ENCODE measurements at places on chromosomes 3 and 15.

DNA sequence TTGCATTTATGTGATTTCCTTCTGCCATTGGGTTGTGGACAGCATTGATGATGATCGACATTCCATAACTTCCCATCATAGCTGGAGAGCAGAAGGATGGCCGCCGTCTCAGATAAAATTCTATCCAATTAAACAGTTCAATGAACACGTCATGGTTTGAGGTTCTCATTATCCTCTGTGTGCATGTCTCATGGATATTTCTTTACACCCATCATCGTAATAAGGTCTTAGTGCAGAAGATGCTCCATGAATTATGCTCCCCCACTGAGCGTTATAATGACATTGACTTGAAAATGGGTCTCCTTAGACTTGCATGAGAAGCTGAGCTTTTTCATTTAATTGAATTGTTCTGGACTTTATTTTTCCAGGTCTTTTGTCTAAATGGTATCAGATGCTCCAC lies 92.1 kb downstream of the TRIM42 start:
- no peak for DNase-seq

DNA sequence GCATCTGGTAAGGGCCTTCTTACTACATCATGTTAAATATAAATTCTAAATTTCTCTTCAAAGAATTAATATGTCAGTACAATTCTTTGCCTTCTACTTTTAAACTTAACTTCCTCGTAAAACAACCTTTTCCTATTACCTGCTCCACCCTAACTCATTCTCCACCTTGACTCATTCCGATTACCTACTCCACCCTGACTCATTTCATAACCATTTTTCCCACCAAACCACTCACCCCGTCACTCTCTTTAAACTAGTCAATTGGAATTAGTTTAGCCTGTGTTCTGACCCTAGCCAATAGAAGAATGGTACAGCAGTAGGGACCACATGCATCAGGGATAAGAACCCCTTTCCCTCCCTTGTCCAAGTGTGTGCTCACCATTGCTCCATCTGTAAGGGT lies 65.6 kb downstream of the PLSCR2 start:
- no peak for DNase-seq

- DNase-seq, result no peak
Measured at GRCh38 chr3:50224639-50225038, 11.4 kb upstream of the GNAI2 start.

DNA sequence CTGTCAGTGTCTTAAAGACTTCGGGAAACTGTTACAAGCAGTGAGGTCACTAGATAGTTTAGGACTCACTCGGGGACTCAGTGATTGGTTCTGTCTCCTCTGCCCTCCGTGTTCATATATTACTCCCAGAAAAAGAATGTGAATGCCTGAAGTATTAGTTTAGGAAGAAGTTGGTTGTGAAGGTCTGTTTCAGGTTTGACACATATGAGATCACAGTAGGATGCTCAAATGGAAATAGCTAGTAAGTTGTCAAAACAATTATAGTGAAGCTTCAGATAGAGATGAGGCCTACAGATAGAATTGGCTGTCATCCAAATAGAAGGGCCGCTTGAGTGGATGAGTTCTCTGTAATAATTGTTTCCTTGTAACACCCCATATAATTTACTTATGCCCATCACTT lies 172.6 kb downstream of the PLCL2 start:
- DNase-seq, result no peak

DNA sequence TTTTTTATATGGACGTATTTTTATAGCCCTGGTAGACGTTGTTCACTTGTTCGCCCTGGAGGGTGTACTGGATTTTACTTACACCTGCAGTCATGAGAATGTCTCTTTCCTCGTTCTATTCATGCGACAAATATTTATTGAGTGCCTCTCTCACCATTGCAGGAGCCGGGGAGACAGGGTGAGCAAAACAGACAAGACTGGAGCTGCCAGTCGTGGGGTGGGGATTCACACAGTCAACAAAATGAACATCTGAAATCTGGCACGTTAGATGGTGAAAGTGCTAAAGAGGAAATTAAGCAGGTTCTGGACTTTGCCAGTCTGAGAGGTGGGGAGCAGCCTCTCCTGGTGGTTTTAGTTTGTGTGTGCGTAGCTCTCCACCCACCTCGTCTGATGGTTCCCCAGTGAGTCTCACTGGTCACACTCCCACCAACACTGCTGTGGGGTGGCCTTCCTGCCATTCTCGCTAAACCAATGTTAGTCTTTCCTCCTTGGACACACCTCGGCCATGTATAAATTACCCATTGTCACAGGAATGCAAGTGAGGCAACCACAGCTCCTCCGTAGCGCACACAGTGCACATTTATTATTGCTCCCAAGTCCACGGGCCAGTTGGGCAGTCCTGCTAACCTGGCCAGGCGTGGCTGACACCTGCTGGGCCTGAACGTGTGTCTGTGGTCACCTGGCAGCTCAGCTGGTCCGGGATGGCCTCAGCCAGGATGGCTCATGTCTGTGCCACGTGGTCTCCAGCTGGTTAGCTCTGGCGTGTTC lies 31.5 kb downstream of the FBLN2 start:
- no peak for DNase-seq

DNA sequence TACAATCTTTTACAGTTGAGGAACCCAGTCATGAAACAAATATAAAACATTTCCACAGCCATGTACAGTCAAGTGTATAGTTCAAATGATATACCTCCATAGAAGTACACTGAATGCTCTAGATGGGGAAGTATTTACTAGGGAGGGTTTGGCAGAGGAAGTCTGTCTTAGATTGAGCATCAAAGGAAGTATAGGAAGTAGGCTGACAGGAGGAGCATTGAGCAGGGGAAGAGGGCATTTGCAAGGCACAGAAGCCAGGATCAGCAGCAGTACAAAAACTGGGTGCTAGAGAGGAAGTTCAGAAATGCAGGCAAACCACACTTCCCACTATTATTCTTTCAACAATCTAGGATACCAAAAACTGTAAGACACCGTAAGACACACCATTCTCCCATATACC lies 122.6 kb downstream of the ANO10 start:
- peak; percentile 99 for DNase-seq

DNA sequence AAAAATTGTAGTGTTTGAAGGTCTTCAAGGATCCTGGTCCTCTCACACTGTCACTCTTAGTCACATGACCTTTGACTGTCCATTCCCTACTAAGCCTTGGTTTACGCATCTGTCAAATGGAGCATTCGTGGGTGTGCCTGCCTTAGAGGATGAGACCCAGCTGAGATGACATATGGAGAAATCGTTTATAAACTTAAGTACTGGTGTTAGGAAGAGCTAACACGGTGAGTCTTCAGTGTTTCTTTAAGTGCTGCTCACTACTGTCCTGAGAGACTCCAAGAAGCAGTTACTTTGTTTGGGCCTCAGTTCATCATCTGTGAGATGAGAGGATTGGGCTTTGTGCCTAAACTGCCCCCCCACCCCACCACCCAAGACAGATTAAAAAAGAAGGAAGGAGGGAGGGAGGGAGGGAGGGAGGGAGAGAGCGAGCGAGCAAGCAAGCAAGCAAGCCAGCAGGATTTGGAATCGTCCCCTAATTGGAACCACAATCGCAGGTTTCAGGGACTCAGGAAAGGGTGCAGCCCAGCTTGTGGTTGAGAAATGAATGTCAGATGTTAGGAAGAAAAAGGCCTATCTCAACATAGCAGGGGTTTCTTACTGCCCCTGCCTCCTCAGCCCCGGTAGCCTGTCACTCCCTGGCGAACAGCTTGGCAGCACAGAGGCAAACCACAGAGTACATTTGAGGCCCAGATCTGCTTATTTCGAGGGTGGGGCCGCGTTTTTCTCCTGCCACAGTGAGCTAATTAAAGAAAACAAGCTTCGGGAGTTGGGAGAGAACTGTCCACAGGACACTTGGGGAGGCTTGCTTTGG lies 32.7 kb downstream of the SMAD3 start:
- DNase-seq, result peak; percentile 96

GRCh38 chr3:73781541-73781940 lies 156.8 kb upstream of the PDZRN3 start:
- no peak for DNase-seq

- DNase-seq, result no peak
Measured at GRCh38 chr3:72473156-72473555, 375.1 kb downstream of the SHQ1 start.

GRCh38 chr15:50168783-50169411 lies 13.1 kb upstream of the SLC27A2 start:
- no peak for DNase-seq

DNA sequence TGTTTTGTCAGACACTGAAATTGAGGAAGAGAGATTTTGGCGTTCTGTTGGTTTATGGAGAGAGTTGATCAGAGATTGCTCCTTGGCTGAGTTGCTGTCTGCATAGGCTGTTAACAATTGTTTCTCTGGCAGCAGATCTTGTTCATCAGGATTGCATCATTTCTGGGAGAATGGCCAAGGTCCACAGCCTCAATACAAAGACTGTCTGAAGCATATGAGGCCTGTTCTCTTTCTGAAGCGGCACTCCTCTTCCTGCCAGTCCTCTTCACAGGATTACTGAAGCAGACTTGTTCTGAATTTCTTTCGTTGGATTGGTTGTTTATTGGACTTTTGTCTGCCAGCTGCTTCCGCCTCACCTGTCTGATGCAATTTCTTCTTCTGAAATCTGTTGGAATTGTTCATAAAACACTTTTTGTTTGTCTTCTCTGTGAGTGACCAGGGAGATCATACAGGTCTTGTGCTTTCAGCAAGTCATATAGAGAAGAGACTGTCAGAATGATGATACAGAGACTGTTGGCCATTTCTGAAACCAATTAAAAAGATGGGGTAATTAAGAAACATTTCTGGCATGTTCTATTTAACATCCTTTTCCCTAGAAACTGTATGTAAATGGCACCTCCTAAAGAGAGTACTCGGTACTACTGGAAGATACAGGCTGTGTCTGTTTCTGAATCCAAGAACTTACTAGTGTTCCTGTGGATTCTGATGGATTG lies 25.5 kb downstream of the SETD5 start:
- DNase-seq, result peak; percentile 88

- DNase-seq, result no peak
Measured at GRCh38 chr3:77281721-77282120, 241.8 kb downstream of the ROBO2 start.

DNA sequence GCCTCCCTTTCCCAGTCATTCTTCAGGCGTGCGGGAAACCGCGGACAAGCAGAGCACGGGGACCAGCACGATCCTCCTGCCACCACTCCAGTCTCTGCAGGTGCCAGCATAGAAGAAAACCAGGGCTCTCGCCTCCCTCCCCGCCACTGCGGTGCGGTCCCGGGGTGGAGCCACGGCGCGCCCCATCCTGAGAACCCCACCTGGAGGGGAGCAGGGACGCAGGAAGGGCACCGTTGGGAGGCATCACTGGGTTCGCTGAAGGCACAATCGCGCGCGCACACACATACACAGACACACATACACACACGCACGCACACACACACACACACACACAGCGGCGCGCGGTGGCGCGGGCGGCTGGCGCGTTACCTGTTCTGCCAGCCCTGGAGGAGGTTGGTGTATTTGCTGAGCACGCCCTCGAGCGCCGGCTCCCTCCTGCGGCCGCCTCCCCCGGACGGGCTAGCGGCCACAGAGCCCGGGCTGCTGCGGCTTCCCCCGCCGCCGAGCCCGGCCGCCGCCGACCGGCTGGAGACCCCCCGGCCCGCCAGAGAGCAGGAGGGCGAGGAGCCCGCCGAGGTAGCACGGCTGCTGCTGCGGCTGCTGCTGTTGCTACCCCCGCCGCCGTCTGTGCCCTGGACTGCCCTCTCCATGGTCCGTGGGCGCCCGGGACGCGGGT lies 394 bp downstream of the OSBPL10 start:
- DNase-seq, result peak; percentile 36

DNA sequence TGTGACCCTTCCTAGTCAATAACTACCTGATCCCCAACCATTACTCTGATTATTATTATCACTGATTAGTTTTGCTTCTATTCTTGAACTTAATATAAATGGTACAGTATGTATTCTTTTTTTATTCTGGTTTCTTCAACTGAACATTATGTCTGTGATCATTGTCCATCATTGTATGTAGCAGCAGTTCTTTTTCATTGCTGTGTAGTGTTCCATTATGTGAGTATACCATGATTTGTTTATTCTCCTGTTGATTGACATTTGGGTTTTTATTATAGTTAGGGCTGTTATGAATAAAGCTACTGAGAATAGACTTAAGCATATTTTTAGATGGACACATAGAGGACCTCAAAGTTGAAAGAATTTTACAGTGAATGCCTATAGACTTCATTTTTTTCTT lies 2.7 kb downstream of the KIF15 start:
- DNase-seq, result no peak

- no peak for DNase-seq
Measured at GRCh38 chr3:9072667-9073009, 109.4 kb upstream of the RAD18 start.

DNA sequence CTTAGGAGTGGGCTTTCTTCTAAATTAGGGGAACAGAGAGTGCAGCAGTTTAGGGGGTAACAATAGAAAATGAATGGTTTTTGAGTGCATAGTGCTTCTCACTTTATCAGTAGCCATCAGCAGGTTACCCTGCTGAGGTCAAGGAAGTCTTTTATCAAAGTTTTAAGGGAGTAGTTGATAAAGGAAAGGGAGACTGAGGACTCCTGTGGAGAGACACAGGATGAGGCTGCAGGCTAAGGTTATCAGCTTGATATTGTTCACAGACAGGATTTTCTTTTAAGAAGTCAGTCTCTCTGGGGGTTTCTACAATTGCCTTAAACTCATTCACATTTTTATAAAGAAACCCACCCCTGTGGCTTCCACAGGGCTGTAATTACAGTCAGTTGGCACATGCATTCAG lies 205.0 kb downstream of the AGBL1 start:
- no peak for DNase-seq

DNA sequence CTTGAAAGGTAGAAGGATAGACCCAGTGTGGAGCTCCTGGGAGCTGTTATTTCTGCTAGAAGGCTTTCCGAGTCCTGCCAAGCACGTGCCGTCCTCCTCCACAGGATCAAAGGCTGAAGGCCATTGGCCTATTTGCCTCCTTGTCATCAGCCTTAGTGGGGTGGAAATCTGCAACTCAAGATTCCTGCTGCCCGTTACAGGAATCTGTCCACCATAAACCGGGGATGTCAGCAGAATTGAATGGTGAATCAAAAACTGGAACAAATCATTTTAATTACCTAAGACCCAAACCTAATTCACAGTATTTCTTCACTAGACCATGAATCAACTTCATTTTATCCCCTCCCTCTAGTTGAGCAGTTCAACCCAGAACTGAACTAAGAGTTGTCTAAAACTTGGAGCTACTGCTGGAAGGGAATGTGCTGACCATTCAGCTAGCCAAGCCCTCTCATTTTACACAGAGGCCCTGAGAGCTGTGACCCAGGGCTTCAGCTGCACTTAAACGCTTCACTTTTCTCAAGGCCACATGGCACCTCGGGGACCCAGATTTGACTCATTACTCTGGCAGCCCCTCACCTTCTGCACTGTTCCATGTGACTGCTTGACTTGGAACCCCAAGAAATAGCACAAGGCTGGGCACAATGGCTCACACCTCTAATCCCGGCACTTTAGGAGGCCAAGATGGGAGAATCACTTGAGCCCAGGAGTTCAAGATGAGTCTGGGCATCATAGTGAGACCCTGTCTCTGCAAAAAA lies 36.8 kb upstream of the KIF23 start:
- no peak for DNase-seq

GRCh38 chr3:122681284-122681973 lies 790 bp downstream of the PARP14 start:
- DNase-seq, result no peak

GRCh38 chr3:138093721-138094120 lies 21.7 kb downstream of the DZIP1L start:
- no peak for DNase-seq

- no peak for DNase-seq
Measured at GRCh38 chr3:95926904-95927501, 887.4 kb upstream of the EPHA6 start.

GRCh38 chr15:77243135-77243534 lies 172.2 kb upstream of the TSPAN3 start:
- no peak for DNase-seq

All from Kasumi-1 (cell line).